ENCODE measurements at places on chromosomes 12 and 14. TPM values are rescaled to one million over a fixed set of nuclear protein-coding genes. Genes with fewer than 3 reads are reported as not detected.

DNA sequence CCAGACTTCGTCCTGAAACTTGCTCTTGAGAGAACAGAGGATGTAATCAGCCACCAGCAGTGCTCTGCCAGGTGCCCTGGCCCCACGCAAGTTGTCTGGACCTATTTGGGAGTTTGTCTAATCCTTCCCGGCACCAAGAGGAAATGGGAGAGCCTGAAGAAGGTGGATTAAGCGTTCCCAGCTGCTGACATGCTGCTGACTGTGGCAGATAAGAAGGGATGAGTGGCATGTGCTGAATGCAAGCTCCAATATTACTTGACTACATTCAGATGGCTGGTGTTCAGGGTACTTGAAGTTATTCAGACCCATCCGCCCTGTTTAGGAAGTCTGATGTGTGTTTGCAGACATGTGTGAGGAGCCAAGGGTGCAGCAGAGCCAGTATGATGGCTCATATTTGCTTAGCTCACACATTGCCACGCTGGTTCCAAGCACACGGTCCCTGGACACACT lies 440.6 kb upstream of the CCDC196 start:
- no peaks in the 10 kb centered on the region for H3K27me3 ChIP-seq
- peak; percentile 66 for DNase-seq
- H3K36me3 ChIP-seq = no peaks in the 10 kb centered on the region
- H3K4me3 ChIP-seq = no peak overlapping the region
- peak overlapping the region; percentile 47 for H3K27ac ChIP-seq

GRCh38 chr12:54195737-54196347 lies 7.1 kb upstream of the SMUG1 start:
- no peaks in the 10 kb centered on the region for H3K4me1 ChIP-seq
- DNase-seq = peak; percentile 75
- H3K27me3 ChIP-seq = peaks cover 90% of the 10 kb centered on the region
- H3K27ac ChIP-seq = no peak overlapping the region

DNA sequence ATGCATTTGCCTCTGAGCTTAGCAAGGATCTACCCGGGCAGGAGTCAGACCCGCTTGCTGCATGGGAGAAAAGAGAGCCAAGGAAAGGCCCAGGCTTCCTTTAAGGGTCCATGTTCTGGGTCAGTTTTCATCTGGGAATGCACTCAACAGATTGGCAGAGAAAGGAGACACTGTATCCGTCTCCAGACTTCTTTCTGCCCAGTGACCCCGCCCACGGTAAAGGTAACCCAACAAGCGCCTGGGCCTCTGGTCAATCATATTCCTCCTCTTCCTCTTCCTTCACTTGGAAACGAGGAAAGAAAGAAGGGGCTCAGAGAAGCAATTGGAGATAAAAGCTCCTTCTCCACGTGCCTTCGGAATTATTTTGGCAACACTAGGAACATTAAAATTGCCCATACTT lies 27.1 kb upstream of the TCP11L2 start:
- DNase-seq = no peak
- H3K4me3 ChIP-seq = no peak overlapping the region
- no peaks in the 10 kb centered on the region for H3K36me3 ChIP-seq

DNA sequence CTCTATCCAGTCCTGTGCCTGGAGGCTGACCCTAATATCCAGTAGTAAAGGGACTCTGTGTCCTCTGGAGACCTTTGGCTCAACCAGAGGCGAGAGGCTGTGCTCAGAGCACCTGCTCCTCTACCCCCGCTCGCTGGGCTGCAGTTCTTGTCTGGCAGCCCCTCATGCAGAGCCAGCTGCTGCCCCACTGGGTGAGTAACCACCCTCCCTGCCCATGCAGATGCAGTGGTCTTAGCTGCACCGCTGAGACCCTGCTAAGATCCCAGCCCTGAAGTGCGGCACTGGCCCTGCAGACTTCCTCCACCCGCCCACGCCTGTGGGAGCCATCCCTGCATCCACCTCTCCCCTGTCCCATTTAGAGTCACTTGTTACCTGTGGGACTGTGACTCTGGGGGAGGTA lies 347.5 kb upstream of the SFSWAP start:
- no peak overlapping the region for H3K27ac ChIP-seq
- H3K4me3 ChIP-seq = no peak overlapping the region
- no peaks in the 10 kb centered on the region for H3K36me3 ChIP-seq
- H3K4me1 ChIP-seq = no peaks in the 10 kb centered on the region

GRCh38 chr12:78186670-78187069 lies 356.0 kb downstream of the NAV3 start:
- DNase-seq = no peak
- H3K4me3 ChIP-seq = no peak overlapping the region
- no peaks in the 10 kb centered on the region for H3K27me3 ChIP-seq
- H3K4me1 ChIP-seq = no peaks in the 10 kb centered on the region
- H3K36me3 ChIP-seq = no peaks in the 10 kb centered on the region

DNA sequence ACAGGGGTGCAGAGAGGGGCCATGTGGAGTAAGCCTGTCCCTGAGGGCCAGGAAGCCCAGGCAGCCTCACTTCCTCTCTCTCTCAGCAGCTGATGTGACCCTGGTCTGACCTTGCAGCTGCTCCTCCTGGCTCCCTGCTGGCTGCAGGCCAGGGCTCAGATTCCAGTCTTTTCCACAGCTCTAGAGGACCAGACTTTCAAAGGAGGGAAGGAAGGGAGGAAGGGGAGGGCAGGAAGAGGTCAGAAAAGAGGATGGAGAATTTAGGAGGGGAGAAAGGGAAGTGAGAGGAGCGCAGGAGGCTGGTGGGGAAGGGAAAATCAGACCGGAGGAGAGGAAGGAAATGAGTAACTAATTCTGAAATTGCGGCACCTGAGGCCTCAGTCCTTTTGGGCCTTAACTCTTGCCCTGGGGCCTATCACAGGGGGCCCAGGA lies 40.9 kb upstream of the VASH1 start:
- no peaks in the 10 kb centered on the region for H3K36me3 ChIP-seq
- H3K4me1 ChIP-seq = no peaks in the 10 kb centered on the region
- peak; percentile 81 for DNase-seq
- H3K4me3 ChIP-seq = no peak overlapping the region
- no peaks in the 10 kb centered on the region for H3K27me3 ChIP-seq

GRCh38 chr12:121804417-121805111 lies 755 bp downstream of the SETD1B start:
- peak overlapping the region; percentile 89 for H3K4me3 ChIP-seq
- H3K36me3 ChIP-seq = peaks cover 6% of the 10 kb centered on the region
- peaks cover 11% of the 10 kb centered on the region for H3K4me1 ChIP-seq
- H3K27ac ChIP-seq = peak overlapping the region; percentile 100
- no peaks in the 10 kb centered on the region for H3K27me3 ChIP-seq

DNA sequence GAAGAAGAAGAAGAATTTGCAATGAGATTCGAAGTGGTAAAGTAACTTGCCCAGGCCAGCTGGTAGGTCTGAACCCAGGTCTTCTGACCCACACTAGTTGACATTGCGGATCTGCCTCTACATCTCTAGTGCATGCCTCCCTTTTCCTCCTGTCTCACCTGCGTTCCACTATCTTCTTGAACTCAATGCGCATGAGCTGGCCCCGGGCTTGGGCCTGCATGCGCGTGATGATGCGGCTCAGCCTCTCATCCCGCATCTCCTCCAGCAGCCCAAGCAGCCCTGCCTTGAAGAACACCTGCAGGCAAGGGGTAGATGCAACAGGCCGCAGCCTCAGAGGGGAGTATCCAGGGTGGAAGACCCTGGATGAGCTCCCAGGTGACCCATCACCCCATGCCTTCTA lies 11.9 kb downstream of the MYH6 start:
- no peak overlapping the region for H3K4me3 ChIP-seq
- peak overlapping the region; percentile 99 for H3K27ac ChIP-seq
- H3K36me3 ChIP-seq = peaks cover 99% of the 10 kb centered on the region

DNA sequence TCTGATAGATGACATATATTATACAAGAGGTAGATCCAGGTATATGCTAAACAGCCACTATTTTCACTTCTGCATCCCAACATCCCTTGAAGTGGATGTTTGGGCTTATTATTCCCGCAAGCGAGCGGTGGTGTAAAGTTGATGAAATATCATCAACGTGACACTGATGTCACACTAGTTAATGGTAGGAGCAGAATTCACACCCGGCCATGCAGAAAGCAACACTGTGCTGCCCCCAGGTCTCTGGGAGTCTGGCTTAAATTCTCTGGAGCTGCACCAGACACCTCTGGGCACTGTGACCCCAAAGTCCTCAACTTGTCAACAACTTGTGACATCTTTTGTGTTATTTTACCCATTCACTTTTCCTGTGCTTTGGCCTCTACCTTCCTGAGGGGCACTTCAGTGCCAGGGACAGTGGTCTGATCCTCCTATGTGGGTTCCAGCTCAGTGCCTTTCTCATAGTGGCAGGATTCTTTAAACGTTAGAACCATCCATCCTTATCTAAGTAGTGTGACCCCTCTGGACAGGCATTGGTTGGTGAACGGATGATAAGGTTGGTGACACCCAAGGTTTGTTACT lies 952 bp downstream of the DRAM1 start:
- H3K27me3 ChIP-seq = peaks cover 17% of the 10 kb centered on the region
- H3K36me3 ChIP-seq = no peaks in the 10 kb centered on the region
- H3K4me1 ChIP-seq = no peaks in the 10 kb centered on the region
- no peak overlapping the region for H3K27ac ChIP-seq
- DNase-seq = no peak
- H3K4me3 ChIP-seq = no peak overlapping the region

- no peak overlapping the region for H3K4me3 ChIP-seq
- H3K27ac ChIP-seq = no peak overlapping the region
- H3K4me1 ChIP-seq = no peaks in the 10 kb centered on the region
- no peaks in the 10 kb centered on the region for H3K27me3 ChIP-seq
These were observed 9.6 kb upstream of the SERPINA11 start for GRCh38 chr14:94462219-94462551.

DNA sequence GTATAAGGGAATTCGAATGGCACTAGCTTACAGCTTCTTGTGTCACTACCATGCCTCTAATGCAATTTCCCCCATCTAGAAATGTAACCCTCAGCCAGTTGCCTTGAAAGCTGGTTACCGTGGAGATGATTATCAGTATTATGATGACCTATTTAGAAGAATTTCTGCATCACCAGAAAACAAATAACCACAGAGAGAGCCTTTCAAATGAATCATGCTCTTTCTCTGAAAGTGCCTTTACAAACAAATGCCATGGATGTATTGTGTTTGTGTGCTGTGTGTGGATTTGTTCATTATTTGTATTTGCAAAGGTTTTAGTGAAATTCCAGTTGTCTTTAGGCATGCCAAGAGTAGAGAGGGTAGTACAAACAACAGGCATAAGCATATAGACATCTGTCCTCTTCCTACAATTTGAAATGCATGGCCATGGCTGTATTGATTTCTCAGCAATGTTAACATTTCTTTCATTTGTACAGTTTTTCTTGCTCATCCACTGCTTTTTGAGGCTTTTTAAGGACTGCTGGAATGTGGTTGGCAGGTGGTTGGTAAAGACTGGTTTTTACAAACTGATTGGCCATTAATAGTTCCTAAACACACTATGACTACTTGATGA lies 266.5 kb downstream of the PAWR start:
- DNase-seq = peak; percentile 93
- H3K4me1 ChIP-seq = peaks cover 13% of the 10 kb centered on the region
- no peak overlapping the region for H3K4me3 ChIP-seq

DNA sequence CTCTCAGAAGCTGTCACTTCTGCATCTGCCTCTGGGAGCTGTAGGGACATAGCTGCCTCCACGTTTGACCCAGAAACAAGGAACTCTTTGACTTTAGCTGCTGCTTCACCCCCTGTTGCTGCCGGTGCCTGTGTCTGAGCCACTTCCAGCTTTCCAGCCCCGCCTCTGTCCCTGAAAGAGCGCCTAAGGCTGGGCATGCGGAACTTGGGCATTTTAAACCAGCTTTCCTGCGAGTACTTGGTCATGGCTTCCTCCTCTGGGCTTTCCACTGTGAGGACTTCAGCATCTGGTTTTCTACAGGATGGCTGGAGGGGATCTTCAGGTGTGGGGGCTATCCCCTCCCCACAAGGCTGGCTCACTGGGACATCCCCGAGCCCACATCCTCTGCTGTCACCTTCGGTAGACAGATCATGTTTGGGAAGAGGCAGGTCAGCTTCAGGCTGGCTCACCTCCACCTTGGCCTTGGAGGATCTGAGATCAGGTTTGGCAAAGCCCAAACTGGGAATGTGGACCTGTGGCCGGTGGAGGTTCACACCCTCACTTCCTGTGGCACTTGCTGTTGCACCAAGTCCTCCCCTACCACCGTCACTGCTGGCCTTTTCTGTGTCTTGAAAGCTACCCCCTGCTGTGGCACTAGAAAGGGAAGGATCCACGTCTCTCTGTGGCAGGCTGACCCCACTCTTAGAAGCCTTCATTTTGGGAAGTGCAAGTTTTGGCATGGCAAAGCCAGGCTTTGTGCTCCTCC lies 15.2 kb downstream of the PLD4 start:
- H3K36me3 ChIP-seq = no peaks in the 10 kb centered on the region
- peaks cover 51% of the 10 kb centered on the region for H3K27me3 ChIP-seq
- no peaks in the 10 kb centered on the region for H3K4me1 ChIP-seq

- no peaks in the 10 kb centered on the region for H3K36me3 ChIP-seq
- H3K4me3 ChIP-seq = no peak overlapping the region
- H3K4me1 ChIP-seq = no peaks in the 10 kb centered on the region
- no peaks in the 10 kb centered on the region for H3K27me3 ChIP-seq
- DNase-seq = no peak
These were observed 13.3 kb upstream of the VRK1 start for GRCh38 chr14:96783915-96784224.

DNA sequence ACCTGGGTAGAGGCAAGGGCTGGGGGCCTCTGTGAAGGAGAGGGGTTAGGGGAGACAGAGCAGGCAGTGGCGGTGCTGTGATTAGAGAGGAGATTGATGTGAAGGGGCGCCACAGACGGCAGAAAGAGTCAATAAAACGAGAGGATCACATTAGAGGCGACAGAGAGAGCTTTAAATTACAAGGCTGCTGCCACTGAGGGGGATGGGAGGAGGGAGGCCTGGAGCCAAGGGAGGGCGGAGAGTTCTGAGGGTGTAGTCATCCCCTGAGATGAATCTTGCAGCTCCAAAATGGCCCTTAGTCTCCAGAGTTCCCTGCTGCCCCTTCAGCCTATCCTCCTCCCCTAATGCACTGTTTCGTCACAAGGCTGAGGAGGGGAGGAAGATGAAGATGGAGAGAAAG lies 12.8 kb downstream of the ZFHX2 start:
- no peak overlapping the region for H3K27ac ChIP-seq
- peak; percentile 25 for DNase-seq
- H3K4me3 ChIP-seq = no peak overlapping the region
- no peaks in the 10 kb centered on the region for H3K36me3 ChIP-seq
- H3K4me1 ChIP-seq = peaks cover 11% of the 10 kb centered on the region

GRCh38 chr14:25132732-25133422 lies 82.9 kb upstream of the STXBP6 start:
- H3K4me1 ChIP-seq = no peaks in the 10 kb centered on the region
- no peak overlapping the region for H3K4me3 ChIP-seq
- DNase-seq = peak; percentile 81
- no peaks in the 10 kb centered on the region for H3K36me3 ChIP-seq
- H3K27me3 ChIP-seq = peaks cover 63% of the 10 kb centered on the region

The ZNF219 gene
- total RNA-seq = 154 TPM

The GLIPR1L1 gene
- total RNA-seq = not detected

The CHMP4A gene
- total RNA-seq = 26.4 TPM

The MIA2 gene
- 20.6 TPM for total RNA-seq

The NPC2 gene
- total RNA-seq = 310 TPM

The PNP gene
- 15.6 TPM for total RNA-seq

The GDF3 gene
- total RNA-seq = not detected

The CCDC175 gene
- total RNA-seq = not detected

The DPPA3 gene
- total RNA-seq = not detected

The GPR162 gene
- 51.0 TPM for total RNA-seq

The HOXC13 gene
- not detected for total RNA-seq

The AHNAK2 gene
- total RNA-seq = 78.0 TPM

The SIX4 gene
- total RNA-seq = 25.0 TPM

The DLGAP5 gene
- 3.4 TPM for total RNA-seq
